ENCODE measurements at places on chromosomes 7 and 10.

GRCh38 chr10:5890452-5890915 is 441 bp downstream of the FBH1 start:
- no peak for DNase-seq

GRCh38 chr7:158344706-158345300 is 242.8 kb downstream of the PTPRN2 start:
- DNase-seq, result no peak

DNA sequence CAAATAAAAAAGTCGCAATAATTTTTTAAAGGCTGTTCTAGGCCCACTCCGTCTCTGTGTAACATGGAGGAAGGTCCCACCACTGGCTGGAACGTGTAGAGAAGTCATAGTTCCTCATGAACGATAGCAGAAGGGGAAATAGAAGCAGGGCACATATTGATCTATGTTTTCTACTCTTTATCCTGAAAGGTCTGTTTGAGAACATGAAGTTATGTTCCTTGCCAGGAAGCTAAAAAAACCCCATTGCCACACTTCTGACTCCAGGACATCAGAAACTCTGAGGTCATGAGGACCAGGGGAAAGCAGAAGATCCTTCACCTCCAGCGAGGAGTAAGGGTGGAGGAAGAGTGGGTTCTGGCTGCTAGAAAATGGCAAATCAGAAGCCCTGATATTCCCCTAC is 10.8 kb downstream of the ANKRD22 start:
- no peak for DNase-seq

DNA sequence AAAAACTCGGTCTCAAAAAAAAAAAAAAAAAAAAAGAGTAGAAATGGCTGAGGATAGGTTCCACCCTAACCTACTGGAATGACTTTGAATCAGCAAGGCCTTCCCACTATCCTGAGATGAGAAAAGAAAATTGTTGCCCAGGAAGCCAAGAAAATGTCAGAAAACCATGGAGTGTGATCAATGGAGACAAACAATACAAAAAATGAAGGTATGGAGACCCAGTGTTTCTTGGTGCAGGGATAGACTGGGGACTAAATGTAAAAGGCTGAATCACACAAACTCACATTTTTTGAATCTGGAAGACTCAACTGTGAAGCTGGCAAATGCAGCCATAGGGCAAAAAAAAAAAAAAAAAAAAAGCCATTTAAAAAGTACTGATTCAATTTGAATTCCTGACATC is 364.3 kb upstream of the ANKRD30A start:
- no peak for DNase-seq

DNA sequence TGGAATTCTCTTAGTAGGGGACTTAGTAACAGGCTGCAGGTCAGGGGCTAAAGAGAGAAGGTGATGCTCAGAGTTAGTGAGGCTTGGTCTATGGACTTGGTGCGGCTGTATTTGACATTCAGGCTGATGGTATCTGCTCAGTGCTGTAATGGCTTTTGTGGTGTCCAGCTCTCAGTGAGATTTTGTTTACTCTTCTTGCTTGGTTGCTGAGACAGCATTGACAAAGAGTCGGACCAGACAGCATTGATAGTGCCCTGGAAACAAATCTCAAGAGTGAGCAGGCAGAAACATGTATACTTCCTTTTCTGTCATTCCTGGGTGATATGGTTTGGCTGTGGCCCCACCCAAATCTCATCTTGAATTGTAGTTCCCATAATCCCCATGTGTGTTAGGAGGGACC is 202.0 kb downstream of the STK31 start:
- no peak for DNase-seq

DNA sequence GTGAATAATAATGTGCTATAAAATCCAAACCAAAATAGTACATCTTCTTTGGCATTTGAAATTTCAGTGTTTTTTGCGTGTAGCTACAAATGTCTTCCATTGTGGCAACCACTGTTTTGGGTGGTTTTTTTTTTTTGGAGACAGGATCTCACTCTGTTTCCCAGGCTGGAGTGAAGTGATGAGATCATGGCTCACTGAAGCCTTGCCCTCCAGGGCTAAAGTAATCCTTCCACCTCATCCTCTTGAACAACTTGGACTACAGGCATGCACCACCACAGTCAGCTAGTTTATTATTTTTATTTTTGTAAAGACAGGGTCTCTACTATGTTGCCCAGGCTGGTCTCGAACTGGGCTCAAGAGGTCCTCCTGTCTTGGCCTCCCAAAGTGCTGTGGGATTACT is 455.1 kb downstream of the AUTS2 start:
- no peak for DNase-seq

DNA sequence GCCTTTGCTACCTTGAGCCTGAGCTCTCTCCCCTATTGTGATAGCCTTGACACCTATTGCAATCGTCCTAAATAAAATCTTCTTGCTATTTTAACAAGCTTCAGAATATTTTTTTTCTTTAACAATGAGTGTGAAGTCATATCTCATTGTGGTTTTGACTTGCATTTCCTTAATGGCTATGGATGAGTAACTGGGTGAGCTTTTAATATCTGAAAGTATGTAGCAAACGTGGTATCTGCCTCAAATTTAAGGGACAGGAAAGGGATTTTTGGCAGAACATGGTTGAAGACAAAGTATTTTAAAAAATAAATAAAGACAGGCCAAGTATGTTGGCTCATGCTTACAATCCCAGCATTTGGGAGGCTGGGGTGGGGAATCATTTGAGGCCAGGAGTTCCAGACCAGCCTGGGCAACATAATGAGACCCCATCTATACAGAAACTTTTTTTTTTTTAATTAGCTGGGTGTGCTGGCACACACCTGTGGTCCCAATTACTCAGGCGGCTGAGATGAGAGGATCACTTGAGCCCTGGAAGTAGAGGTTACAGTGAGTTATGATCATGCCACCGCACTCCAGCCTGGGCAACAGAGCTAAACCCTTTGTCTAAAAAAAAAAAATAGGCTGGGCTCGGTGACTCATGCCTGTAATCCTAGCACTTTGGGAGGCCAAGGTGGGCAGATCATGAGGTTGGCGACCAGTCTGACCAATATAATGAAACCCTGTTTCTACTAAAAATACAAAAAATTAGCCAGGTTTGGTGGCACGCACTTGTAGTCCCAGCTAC is 319.3 kb upstream of the NRP1 start:
- DNase-seq, result no peak

DNA sequence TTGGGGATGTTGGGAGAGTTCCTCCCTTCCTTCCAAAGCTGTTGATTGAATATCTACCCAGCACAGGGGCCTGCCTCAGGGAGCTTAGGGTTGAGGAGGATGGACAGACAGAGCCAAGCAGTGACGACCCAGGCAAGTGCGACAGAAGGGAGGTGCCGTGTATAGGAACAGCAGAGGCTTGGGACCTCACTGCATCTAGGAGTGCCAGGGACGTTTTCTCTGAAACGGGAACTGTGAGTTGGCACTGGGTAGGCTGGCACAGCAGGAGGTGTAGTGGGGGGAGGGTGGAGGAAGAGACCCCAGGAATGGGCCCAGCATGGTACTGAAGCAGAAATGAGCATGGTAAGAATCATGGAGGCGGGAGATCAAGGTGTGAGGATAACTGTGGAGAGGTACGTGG is 55.3 kb upstream of the MGMT start:
- DNase-seq, result no peak
